ENCODE measurements at places on chromosomes 2 and 18. TPM values are rescaled to one million over a fixed set of nuclear protein-coding genes. Genes with fewer than 3 reads are reported as not detected.
A peak's percentile ranks its signal among the peaks of the same experiment; 100 is the strongest.

IL36G gene
- not detected for total RNA-seq

DNA sequence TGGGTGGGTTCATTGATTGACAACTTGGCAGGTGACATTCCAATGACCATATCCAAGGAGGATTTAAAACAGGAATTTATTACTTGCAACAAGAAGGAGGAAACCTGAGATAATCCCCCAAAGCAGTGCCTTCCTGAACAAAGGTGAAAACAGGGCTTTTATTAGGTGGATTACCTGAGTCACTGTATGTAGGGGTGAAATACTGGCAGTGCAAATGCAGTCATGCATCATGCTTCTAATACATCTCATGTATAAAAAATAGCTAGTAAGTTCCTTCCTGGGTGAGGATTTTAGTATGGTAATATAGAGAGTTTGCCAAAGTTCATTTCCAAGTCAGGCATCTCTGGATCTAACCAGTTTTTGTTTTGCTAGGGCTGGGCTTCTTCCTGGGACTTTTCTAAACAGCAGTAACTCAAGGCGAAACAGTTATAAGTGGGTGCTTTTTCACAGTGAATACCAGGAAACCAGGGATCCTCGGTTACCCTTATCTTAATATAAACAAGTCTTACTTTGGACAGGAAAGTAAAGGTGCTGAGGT is 583.4 kb upstream of the LRRTM1 start:
- H3K36me3 ChIP-seq: no peaks in the 10 kb centered on the region
- H3K27me3 ChIP-seq: no peaks in the 10 kb centered on the region
- H3K4me1 ChIP-seq: no peaks in the 10 kb centered on the region
- no peak overlapping the region for H3K4me3 ChIP-seq

WNT6 gene
- total RNA-seq: not detected

DNA sequence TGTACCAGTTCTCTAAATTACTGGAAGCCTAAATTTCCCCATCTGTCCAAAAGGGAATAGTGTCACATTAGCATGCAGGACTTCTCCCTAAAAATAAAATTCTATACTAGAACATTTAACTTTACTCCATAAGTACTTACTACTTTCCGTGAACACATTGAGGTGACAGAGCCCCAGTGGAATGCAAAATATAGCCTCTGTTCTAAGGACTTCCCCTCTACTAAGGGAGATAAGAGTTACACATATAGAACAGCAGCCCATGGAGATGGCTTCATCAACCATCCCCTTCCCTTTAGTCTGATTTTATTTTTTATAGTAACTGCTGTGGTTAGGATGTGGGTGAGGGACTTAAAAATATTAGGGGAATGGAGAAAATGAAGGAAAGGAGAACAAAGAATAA is 68.9 kb upstream of the STPG4 start:
- H3K27me3 ChIP-seq: no peaks in the 10 kb centered on the region
- no peak overlapping the region for H3K4me3 ChIP-seq
- H3K27ac ChIP-seq: no peak overlapping the region
- no peak for DNase-seq

- no peaks in the 10 kb centered on the region for H3K4me1 ChIP-seq
- no peaks in the 10 kb centered on the region for H3K27me3 ChIP-seq
- no peaks in the 10 kb centered on the region for H3K36me3 ChIP-seq
- no peak overlapping the region for H3K4me3 ChIP-seq
Observed at GRCh38 chr2:111904726-111905474, 6.5 kb downstream of the MERTK start.

GRCh38 chr2:218263817-218264641 is 3.2 kb downstream of the GPBAR1 start:
- no peaks in the 10 kb centered on the region for H3K36me3 ChIP-seq
- H3K4me1 ChIP-seq: peaks cover 6% of the 10 kb centered on the region
- H3K27me3 ChIP-seq: no peaks in the 10 kb centered on the region
- H3K4me3 ChIP-seq: no peak overlapping the region

DNA sequence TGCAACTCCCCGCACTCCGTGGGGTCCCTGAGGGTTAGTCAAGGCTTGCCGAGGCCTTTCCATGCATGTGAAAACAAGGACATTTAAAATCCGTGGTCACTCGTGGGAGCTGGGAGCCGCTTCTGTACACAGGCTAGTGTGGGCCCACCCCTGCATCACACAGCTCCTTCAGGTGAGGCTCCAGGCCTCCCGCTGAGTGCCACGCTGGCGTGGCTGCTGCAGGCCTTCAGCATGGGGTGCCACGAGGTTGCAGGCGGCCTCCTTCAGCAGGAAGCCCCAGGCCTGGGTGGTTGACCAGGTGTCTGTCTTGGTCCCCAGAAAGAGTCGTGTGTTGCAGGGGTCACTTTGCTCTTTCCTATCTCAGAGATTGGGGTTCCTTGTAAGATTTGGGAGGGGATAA is 6.6 kb downstream of the KLHL30 start:
- no peaks in the 10 kb centered on the region for H3K4me1 ChIP-seq
- no peak for DNase-seq
- no peak overlapping the region for H3K27ac ChIP-seq
- no peaks in the 10 kb centered on the region for H3K27me3 ChIP-seq

DNA sequence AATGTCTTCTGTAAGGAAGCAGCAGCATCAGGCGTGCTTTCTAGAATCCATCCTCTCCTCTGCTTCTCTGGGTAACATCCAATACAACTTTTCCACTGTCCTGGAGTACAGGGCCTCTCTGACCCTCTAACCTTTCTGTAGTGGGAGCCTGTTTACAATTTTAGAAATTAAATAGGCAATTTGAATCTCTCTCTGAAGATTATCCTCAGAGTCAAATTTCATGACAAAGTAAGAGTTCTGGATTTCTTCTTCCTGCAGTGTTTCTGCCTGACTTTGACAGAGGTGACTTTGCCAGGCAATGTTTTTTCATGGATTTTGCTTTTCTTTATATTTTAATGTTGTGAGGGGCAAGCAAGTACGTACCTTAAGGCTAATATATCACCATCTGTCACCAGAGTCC is 558.4 kb downstream of the PARD3B start:
- H3K27ac ChIP-seq: no peak overlapping the region
- no peak for DNase-seq
- no peaks in the 10 kb centered on the region for H3K36me3 ChIP-seq

ERFE gene
- 0.53 TPM for total RNA-seq

SETBP1 gene
- total RNA-seq: 3.3 TPM

RAMP1 gene
- total RNA-seq: 34.2 TPM

GRCh38 chr2:37523814-37524362 is 147.6 kb downstream of the CDC42EP3 start:
- no peak overlapping the region for H3K4me3 ChIP-seq
- H3K27ac ChIP-seq: peak overlapping the region; percentile 38
- H3K4me1 ChIP-seq: no peaks in the 10 kb centered on the region
- no peaks in the 10 kb centered on the region for H3K36me3 ChIP-seq

CRYBA2 gene
- not detected for total RNA-seq

DNA sequence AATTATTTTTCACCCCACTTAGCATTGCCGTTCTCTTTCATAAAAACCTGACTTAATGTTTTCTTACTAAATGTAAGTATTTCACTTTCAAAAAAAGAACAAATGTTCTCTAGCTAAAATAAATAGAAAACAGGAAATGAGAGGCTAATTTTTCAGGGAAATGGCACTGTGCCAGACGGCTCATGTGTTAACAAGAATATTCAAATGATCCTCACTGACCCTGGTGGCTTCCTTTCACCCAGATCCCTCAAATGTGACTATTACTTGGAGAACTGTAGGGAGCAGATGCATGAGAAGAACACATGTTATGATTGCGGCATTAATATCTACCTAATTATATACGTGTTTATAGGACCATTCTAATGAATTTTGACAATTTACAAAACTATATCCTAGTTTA is 827.7 kb downstream of the SOCS6 start:
- no peaks in the 10 kb centered on the region for H3K36me3 ChIP-seq
- H3K27ac ChIP-seq: no peak overlapping the region
- no peaks in the 10 kb centered on the region for H3K4me1 ChIP-seq
- no peaks in the 10 kb centered on the region for H3K27me3 ChIP-seq
- H3K4me3 ChIP-seq: no peak overlapping the region

DNA sequence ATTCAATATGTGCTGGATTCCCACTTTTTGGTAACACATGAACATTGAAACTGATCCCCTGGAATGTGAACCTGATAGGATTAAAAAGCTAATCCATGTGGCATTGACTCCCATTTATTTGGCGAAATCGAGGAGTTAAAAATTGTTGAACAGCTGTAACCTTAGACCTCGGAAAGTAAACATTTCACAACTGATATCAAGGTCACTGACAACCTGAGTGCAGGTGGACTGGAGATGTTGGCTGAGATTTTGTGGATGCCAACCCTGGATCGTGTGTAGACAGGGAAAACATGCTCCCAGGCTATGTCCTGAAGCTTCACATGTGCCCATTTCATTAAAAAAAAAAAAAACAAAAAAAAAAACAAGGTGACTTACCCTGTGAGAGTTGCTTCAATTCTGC is 204.8 kb downstream of the SETBP1 start:
- H3K36me3 ChIP-seq: no peaks in the 10 kb centered on the region
- no peak overlapping the region for H3K4me3 ChIP-seq
- H3K4me1 ChIP-seq: peaks cover 4% of the 10 kb centered on the region
- no peak overlapping the region for H3K27ac ChIP-seq

DNA sequence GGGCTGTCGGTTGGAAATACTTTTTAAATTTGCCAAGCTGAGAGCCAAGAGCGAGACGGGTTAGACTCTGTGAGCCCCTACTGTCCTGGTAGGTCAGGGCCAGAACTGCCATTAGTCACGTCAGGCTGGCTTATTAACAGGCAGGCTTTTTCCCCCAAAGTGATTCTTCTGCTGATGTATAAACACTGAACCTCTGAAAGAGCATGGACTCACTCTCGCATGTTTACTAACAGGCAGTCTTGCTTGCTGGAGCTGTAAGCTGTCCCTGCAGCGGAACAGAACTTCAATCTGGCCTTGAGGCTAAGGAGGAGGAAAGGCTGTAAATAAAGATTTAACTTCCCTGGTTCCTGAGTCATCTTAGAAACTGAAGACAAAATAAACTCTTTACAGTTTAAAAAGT is 288.4 kb downstream of the PIEZO2 start:
- no peak for DNase-seq
- H3K4me3 ChIP-seq: no peak overlapping the region
- H3K36me3 ChIP-seq: no peaks in the 10 kb centered on the region
- no peaks in the 10 kb centered on the region for H3K4me1 ChIP-seq
- H3K27ac ChIP-seq: no peak overlapping the region

DNA sequence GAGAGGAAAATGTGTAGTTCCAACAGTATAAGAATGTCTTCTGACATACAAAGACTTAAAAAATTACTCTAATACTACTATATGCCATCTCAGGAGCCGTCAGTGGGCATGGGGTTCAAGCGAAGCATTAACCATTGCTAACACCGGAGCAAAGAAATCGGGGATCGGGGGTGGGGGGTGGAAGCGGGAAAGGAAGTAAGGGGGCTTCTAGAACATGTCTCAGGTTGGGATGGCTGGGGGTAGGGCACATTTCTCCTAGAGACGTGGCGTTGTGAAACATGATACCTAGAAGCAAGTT is 702 bp downstream of the LMAN1 start:
- H3K27me3 ChIP-seq: no peaks in the 10 kb centered on the region
- DNase-seq: no peak
- H3K4me3 ChIP-seq: peak overlapping the region; percentile 92
- H3K27ac ChIP-seq: peak overlapping the region; percentile 75

DNA sequence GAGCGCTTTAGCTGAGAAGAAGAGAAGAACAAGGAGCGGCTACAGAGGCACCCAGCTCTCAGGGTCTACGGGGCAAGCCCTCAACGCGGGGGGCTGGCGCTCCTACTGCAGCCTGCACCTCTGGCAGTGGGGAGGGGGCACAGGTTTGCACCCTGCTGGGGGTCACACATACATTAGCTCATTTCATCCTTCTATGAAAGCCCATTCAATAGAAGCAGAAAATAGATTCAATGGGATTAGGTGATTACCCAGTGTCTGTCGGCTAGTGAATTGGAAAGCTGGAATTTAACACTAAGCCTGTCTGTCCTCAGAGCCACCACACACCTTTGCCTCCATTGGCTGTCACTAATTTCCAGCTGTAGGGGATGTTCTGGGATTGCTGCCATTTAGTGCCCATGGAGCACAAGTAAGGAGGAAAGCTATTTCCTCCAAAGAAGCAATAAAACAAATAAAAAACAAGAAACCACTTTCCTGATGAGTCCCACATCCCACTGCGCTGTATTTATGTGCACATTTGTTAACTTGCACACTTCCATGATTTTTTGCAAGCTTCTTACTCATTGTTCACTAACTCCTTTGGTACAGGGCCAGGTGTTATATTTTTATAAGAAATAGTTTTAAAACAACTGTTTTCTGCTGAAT is 319.6 kb upstream of the REV1 start:
- H3K27me3 ChIP-seq: no peaks in the 10 kb centered on the region
- H3K4me1 ChIP-seq: no peaks in the 10 kb centered on the region
- H3K36me3 ChIP-seq: no peaks in the 10 kb centered on the region
- no peak for DNase-seq

DNA sequence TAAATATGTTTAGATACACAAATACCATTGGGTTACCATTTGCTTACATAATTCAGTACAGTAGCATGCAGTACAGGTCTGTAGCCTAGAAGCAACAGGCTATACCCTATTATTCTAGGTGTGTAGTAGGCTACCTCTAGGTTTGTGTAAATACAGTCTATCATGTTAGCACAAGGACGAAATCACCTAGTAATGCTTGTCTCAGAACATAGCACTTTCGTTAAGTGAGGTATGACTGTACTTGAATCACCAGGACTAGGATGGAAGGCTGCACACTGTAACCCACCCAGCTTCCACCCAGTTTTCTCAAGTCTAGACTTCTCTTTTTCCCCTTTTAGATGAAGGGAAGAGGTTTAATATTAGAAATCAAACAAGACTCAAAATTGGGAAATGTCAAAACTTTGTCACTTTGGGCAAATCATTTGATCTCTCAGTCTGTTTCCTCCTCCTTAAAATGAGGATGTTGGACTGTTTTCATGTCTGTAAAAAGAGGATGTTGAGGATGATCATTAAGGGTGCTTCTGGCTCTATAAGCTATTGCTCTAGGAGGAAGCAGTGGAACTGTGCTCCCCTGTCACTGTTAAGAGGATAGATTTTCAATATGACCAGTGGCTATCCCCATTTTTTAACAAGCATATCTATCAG is 3.7 kb upstream of the SOCS6 start:
- H3K4me1 ChIP-seq: no peaks in the 10 kb centered on the region
- no peaks in the 10 kb centered on the region for H3K36me3 ChIP-seq
- no peak overlapping the region for H3K27ac ChIP-seq
- no peaks in the 10 kb centered on the region for H3K27me3 ChIP-seq
- no peak for DNase-seq
- H3K4me3 ChIP-seq: no peak overlapping the region

GRCh38 chr2:85901155-85901554 is 12.4 kb upstream of the ST3GAL5 start:
- no peaks in the 10 kb centered on the region for H3K4me1 ChIP-seq
- no peaks in the 10 kb centered on the region for H3K36me3 ChIP-seq
- H3K27ac ChIP-seq: no peak overlapping the region
- DNase-seq: no peak
- no peak overlapping the region for H3K4me3 ChIP-seq

GRCh38 chr2:98085649-98086048 is 1.3 kb upstream of the VWA3B start:
- H3K4me1 ChIP-seq: peaks cover 14% of the 10 kb centered on the region
- no peaks in the 10 kb centered on the region for H3K36me3 ChIP-seq
- no peaks in the 10 kb centered on the region for H3K27me3 ChIP-seq
- no peak overlapping the region for H3K4me3 ChIP-seq
- H3K27ac ChIP-seq: peak overlapping the region; percentile 87

NBEAL1 gene
- total RNA-seq: 98.1 TPM
